ENCODE measurements at places on chromosomes 12 and 14. TPM values are rescaled to one million over a fixed set of nuclear protein-coding genes. Genes with fewer than 3 reads are reported as not detected.
A peak's percentile ranks its signal among the peaks of the same experiment; 100 is the strongest.

CHURC1 gene
- 84.9 TPM for total RNA-seq

CALM1 gene
- total RNA-seq: 724 TPM

TAS2R42 gene
- total RNA-seq: not detected

SERPINA10 gene
- not detected for total RNA-seq

HNRNPA1 gene
- 249 TPM for total RNA-seq

PRH2 gene
- total RNA-seq: not detected

PRICKLE1 gene
- total RNA-seq: 1.1 TPM

DENND5B gene
- total RNA-seq: 5.5 TPM

RASSF9 gene
- not detected for total RNA-seq

FAM222A gene
- 0.94 TPM for total RNA-seq

NAV3 gene
- 0.04 TPM for total RNA-seq

CELA1 gene
- total RNA-seq: not detected

GRCh38 chr12:75939016-75939642 lies 92.4 kb downstream of the PHLDA1 start:
- H3K27ac ChIP-seq: no peak overlapping the region
- DNase-seq: no peak
- peaks cover 7% of the 10 kb centered on the region for H3K4me1 ChIP-seq
- no peak overlapping the region for H3K4me3 ChIP-seq
- H3K27me3 ChIP-seq: no peaks in the 10 kb centered on the region

DNA sequence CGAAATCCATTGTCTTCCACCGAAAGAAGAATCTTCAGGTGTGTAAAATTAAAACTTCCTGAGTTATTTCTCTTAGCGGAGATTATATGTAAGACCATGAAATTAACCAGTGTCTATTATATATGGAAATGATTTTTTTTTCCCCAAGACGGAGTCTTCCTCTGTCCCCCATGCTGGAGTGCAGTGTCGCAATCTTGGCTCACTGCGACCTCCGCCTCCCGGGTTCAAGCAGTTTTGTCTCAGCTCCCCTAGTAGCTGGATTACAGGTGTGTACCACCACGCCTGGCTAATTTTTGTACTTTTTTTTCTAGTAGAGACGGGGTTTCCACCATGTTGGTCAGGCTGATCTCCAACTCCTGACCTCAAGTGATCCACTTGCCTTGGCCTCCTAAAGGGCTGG lies 2.8 kb downstream of the RAN start:
- no peak overlapping the region for H3K27ac ChIP-seq
- peaks cover 48% of the 10 kb centered on the region for H3K36me3 ChIP-seq
- no peak overlapping the region for H3K4me3 ChIP-seq

GRCh38 chr12:4265280-4265679 lies 8.3 kb upstream of the CCND2 start:
- H3K4me3 ChIP-seq: no peak overlapping the region
- no peak for DNase-seq
- no peaks in the 10 kb centered on the region for H3K27me3 ChIP-seq
- H3K36me3 ChIP-seq: no peaks in the 10 kb centered on the region
- peaks cover 13% of the 10 kb centered on the region for H3K4me1 ChIP-seq
- H3K27ac ChIP-seq: no peak overlapping the region

- no peak for DNase-seq
- H3K27ac ChIP-seq: no peak overlapping the region
- H3K4me1 ChIP-seq: peaks cover 13% of the 10 kb centered on the region
- no peaks in the 10 kb centered on the region for H3K36me3 ChIP-seq
- H3K4me3 ChIP-seq: no peak overlapping the region
Measured at GRCh38 chr12:75766263-75767160, 255.1 kb upstream of the KRR1 start.

DNA sequence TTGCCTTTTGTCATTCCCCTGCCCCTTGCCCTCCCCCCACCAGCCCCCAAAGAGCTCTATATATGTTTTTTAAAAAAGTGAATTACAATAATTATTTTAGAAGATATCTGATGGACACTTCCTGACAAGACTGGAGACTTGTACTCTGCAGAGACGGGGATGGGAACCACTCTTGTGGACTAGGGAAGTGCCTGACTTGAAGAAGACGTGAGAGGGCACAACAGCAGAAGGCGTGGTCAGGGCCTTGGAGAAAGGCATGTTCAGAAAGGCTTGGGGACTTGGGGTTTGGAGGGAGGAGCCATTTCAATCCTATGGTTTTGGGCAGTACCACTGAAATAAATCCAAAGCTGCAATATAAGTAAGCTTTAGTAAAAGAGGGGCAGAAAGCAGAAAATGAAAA lies 154.7 kb downstream of the APAF1 start:
- no peak overlapping the region for H3K4me3 ChIP-seq
- H3K27me3 ChIP-seq: no peaks in the 10 kb centered on the region
- H3K4me1 ChIP-seq: no peaks in the 10 kb centered on the region
- no peak for DNase-seq
- H3K27ac ChIP-seq: no peak overlapping the region
- H3K36me3 ChIP-seq: no peaks in the 10 kb centered on the region

DNA sequence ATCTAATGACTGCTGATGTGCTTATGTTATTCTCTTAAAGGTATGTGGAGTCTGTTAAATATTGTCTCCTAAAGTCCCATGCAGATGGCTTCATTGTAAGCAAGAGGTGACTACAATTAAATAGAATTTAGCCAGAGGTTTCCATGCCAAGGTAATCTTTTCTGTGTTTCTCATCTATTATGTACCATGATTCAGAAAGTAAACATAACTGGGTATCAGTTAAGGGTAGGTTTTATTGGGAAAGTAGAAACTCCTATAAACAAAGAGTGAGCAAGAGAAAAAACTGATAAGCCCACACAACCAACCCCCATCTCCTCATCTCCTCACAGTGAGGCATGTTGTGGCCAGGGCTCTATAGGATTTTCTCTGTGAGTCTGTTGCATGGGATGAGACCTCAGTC lies 611.7 kb downstream of the SNAPC1 start:
- no peak overlapping the region for H3K27ac ChIP-seq
- no peaks in the 10 kb centered on the region for H3K27me3 ChIP-seq
- H3K4me1 ChIP-seq: no peaks in the 10 kb centered on the region
- no peak for DNase-seq

DNA sequence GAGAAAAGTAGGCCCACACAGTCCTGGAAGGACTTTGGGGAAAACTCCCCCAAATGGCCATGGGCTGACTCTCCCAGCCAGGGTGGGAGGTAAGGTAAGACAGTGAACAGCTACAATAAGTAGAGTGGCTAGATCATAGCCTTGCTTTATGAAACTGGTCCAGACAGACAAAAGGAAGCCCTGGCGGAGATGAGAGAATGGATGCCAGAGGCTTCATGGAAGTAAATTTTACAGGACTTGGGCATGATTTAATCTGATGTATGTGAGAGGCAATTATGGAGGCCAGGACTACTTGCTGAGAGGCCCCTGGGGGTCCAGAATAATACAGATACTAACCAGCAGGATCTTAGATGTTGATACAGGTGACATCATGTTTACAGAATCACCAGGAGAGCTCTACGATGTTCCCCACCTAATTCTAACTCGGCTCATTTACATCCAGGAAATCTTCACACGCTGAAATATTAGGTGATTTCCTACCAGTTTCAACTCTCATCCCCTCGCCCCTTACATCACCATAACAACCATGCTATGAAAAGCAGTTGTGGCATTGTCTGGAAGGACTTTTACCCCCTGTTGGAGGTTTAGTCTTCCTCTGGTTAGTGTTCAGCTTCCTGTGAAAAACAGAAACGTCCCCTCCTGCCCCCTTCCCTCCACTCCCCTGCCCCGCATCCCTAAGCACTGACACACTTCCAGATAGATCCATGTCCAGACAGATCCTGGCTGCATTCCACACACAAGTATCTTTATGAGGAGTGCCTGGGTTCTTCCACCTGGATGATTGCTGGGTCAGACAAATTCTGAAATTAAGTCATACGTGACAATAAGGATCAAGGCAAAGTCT lies 39.5 kb upstream of the NT5DC3 start:
- H3K36me3 ChIP-seq: no peaks in the 10 kb centered on the region
- H3K4me1 ChIP-seq: peaks cover 11% of the 10 kb centered on the region
- H3K4me3 ChIP-seq: no peak overlapping the region
- no peak for DNase-seq

DNA sequence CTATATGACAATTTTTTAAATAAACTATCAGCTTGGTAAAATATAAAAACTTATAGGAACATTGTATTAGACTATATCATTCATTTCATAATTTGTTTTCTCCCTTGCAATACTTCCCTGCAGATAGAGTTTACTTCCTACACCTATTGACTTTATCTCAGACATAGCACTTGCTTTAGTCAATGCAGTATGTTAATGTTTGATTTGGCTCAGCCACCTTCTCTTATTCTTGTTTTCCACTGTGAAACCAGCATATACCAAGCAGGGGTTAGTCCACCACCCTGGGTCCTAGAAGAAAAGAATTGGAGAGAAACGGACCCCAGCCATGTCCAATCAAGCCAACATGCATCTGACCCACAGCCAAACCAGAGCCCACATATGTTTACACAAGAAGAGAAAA lies 10.4 kb upstream of the SOX5 start:
- H3K27me3 ChIP-seq: no peaks in the 10 kb centered on the region
- H3K27ac ChIP-seq: no peak overlapping the region
- no peak for DNase-seq
- no peak overlapping the region for H3K4me3 ChIP-seq
- H3K4me1 ChIP-seq: no peaks in the 10 kb centered on the region

DNA sequence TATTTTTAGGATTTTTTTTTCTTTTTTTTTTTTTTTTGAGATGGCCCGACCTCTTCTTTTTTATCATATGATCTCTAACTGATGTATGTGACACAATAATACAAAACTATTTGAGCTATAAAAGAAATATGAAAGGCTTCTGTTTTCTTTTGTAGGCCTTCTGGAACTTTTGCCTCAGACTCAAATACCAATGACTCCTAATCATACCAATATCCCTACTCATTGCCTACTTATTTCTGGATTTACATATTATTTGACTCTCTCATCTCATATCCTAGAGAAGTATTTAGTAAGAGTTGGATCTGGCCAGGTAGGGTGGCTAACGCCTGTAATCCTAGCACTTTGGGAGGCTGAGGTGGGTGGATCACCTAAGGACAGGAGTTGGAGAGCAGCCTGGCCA lies 12.7 kb upstream of the WDR89 start:
- H3K4me3 ChIP-seq: no peak overlapping the region
- H3K27ac ChIP-seq: no peak overlapping the region
- no peaks in the 10 kb centered on the region for H3K27me3 ChIP-seq
- no peaks in the 10 kb centered on the region for H3K36me3 ChIP-seq
- DNase-seq: no peak

DNA sequence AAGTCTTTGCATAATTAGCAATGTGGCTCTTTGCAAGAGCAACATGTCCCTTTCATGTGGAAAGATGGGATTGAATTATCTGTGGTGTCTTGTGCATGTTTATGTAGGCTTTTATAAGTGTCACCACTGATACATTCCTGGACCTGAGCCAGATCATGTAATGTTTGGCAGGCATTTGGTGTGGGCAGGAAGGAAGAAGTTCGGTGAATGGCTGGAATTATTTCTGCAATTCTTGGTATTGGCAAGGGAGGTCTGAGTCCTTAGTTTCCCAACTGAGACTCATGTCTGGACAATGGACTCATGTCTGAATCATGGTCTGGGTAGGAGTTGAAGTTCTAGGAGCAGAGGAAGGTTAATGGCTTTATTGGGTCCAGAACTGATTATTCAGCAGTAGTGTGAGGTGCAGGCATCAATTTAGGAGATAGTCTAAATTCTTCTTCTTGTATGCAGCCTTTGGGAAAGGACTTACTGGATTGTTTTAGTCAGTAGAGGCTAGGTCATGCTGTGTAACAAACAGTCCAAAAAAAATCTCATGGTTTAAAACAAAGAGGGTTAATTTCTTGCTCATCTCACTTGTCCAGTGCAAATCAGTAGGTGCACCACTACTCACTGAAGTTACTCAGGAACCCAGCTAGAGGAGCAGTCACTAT lies 186.5 kb upstream of the LHX5 start:
- no peaks in the 10 kb centered on the region for H3K27me3 ChIP-seq
- H3K4me1 ChIP-seq: no peaks in the 10 kb centered on the region
- no peak overlapping the region for H3K4me3 ChIP-seq
- no peak overlapping the region for H3K27ac ChIP-seq
- H3K36me3 ChIP-seq: no peaks in the 10 kb centered on the region

GRCh38 chr12:104250366-104251125 lies 35.0 kb downstream of the TXNRD1 start:
- H3K36me3 ChIP-seq: no peaks in the 10 kb centered on the region
- no peak overlapping the region for H3K27ac ChIP-seq

DNA sequence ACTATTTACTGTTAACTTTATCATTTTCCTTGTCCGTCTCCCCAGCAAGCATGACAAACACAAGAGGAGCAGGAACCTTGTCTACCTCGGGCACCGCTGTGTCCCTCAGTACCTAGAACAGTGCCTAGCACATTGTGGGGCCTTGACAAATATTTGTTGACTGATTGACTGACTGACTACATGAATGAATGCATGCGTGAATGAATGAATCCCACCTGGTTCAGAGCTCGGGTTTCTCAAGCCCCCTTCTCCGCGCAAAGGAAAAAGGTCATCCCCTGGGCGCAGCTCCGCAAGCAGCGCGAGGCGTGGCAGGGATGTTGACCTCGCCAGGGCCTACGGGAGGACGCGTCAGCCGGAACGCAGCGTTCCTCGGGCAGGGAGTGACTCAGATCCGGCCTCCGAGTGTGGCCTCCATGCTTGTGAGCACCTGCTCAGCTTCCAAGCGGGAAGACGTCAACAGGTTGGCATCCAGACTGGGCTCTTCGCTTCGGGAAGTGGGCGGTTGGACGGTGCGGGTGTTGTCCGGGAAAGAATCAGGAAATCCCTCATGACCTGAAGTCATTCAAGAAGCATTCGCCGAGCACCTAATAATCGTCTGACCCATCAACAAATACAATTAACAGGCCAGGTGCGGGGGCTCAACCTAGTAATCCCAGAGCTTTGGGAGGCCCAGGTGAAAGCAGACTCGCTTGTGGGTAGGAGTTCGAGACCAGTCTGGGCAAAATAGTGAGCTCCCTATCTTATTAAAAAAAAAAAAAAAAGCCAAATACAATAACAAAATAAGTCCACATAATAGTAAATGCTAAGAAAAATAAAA lies 13.9 kb upstream of the UBC start:
- peak overlapping the region; percentile 86 for H3K4me3 ChIP-seq
- no peaks in the 10 kb centered on the region for H3K27me3 ChIP-seq
- peak; percentile 50 for DNase-seq
- H3K36me3 ChIP-seq: no peaks in the 10 kb centered on the region
- no peak overlapping the region for H3K27ac ChIP-seq
- H3K4me1 ChIP-seq: peaks cover 22% of the 10 kb centered on the region

GRCh38 chr14:49058511-49058910 lies 527.7 kb downstream of the RPS29 start:
- no peaks in the 10 kb centered on the region for H3K36me3 ChIP-seq
- no peaks in the 10 kb centered on the region for H3K4me1 ChIP-seq
- H3K27me3 ChIP-seq: no peaks in the 10 kb centered on the region

- H3K27ac ChIP-seq: no peak overlapping the region
- H3K4me1 ChIP-seq: no peaks in the 10 kb centered on the region
- H3K27me3 ChIP-seq: no peaks in the 10 kb centered on the region
- H3K36me3 ChIP-seq: no peaks in the 10 kb centered on the region
- H3K4me3 ChIP-seq: no peak overlapping the region
Measured at GRCh38 chr12:83179999-83180398, 493.3 kb downstream of the TMTC2 start.
